ENCODE measurements at places on chromosomes 6 and 20.

- DNase-seq = no peak
These were observed 239.2 kb upstream of the FKBP1C start for GRCh38 chr6:62971976-62972658.

- DNase-seq = no peak
These were observed 44.6 kb upstream of the SH3BGRL2 start for GRCh38 chr6:79586548-79586947.

GRCh38 chr6:11231564-11232192 is 790 bp downstream of the NEDD9 start:
- DNase-seq = no peak

DNA sequence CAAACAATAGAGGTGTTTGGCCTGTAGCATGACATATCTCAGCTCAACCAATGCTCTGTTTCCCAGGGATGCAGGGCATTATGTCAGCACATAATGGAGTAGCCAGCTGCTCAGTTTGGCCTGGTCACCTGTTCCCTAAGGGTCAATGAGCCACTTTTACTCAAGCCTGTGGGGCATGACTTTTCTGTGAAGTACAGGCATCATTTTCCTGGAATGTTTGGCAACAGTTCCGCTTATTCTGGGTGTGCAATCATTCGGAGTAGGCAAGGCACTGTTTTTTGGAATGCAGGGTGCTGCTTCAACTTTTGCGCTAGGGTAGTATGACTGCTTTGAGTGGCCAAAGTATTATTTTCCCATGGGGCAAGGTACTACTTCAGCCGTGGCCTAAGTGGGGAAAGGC is 665.4 kb downstream of the EPHA7 start:
- DNase-seq = no peak

GRCh38 chr6:33217246-33217645 is 8.9 kb downstream of the RING1 start:
- no peak for DNase-seq

DNA sequence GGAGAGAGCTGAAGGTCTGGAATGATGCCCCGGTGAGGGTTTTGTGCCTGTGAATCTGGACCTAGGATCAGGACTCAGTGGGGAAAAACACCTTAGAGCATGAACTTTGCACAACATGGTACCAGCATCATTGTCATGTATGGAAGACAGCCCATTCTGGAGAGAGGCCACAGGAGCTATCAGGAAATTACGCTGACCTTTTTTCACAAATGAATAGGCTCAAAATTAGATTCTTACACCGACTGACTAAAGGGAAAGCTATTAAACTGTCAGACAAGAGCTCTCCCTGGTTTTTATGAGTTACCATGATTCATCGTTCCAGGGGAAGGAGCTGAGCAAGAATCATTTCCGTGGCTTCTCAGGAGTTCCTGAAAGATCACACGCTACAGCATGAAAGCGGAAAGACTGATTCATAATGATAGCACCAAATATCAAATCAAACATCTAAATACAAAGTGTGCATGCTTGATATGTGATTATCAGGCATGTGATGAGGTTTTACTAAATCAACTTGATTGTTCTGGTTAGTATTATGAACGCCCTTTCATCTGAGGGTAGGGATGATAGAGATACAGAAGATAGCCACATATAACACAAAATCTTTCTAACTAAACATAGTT is 224.9 kb upstream of the SMLR1 start:
- DNase-seq = no peak

GRCh38 chr20:50810842-50811241 is 16.0 kb downstream of the BCAS4 start:
- no peak for DNase-seq

- peak; percentile 50 for DNase-seq
These were observed 255.2 kb upstream of the SULF2 start for GRCh38 chr20:48040491-48040890.

- DNase-seq = no peak
These were observed 269.1 kb upstream of the ARID1B start for GRCh38 chr6:156508126-156508525.

GRCh38 chr6:142412241-142412640 is 110.4 kb downstream of the ADGRG6 start:
- peak; percentile 11 for DNase-seq

- DNase-seq = no peak
These were observed 13.8 kb upstream of the TIAM2 start for GRCh38 chr6:154981079-154981870.

DNA sequence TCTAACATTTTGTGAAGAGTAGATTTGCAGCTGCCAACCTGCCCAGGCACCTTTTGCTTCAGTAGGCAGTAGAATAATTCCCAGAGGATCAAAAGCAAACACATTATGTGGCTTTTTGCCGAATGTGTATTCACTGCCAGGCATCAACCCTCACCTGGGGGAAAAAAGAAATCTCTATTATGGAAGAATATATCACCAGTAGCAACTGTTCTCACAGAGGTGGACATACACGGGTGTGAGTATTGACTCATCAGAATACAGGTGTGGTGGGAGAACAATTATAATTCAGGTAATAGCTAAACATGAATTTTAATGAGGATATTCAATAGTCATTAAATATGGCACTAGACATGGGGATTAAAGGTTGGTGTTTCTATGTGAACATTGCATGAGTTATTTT is 910.7 kb downstream of the TFAP2A start:
- peak; percentile 97 for DNase-seq

- DNase-seq = no peak
These were observed 12.2 kb upstream of the ARMC2 start for GRCh38 chr6:108836061-108836460.

- DNase-seq = no peak
These were observed 6.2 kb downstream of the TCEA2 start for GRCh38 chr20:64069209-64069613.

- DNase-seq = no peak
These were observed 44.5 kb upstream of the STXBP5 start for GRCh38 chr6:147159536-147160374.

GRCh38 chr6:131782764-131783163 is 25.1 kb upstream of the ENPP1 start:
- no peak for DNase-seq

- DNase-seq = no peak
These were observed 229.9 kb downstream of the BCAS1 start for GRCh38 chr20:53840532-53840931.

DNA sequence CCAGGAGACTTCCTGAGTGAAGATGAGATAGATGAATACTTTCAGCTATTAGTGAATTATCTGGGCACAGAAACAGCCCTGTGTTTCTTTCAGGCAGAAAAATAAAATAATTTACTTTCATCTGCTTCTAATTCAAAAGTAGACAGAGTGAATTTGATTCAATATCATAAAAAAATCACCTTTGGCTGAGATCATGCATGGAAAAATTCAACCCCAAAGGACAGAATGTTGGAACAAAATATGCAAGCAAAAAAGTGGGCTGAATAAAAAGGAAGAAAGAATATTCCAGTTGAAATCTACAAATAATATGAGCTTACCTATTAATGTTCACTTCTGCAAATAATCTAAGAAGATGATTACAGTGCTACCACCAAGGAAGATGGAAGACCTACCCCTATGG is 546.9 kb downstream of the TFAP2B start:
- DNase-seq = no peak

- DNase-seq = no peak
These were observed 71.8 kb downstream of the ASCC3 start for GRCh38 chr6:100809346-100809745.

- DNase-seq = no peak
These were observed 60.7 kb downstream of the GRIK2 start for GRCh38 chr6:101454106-101454676.

DNA sequence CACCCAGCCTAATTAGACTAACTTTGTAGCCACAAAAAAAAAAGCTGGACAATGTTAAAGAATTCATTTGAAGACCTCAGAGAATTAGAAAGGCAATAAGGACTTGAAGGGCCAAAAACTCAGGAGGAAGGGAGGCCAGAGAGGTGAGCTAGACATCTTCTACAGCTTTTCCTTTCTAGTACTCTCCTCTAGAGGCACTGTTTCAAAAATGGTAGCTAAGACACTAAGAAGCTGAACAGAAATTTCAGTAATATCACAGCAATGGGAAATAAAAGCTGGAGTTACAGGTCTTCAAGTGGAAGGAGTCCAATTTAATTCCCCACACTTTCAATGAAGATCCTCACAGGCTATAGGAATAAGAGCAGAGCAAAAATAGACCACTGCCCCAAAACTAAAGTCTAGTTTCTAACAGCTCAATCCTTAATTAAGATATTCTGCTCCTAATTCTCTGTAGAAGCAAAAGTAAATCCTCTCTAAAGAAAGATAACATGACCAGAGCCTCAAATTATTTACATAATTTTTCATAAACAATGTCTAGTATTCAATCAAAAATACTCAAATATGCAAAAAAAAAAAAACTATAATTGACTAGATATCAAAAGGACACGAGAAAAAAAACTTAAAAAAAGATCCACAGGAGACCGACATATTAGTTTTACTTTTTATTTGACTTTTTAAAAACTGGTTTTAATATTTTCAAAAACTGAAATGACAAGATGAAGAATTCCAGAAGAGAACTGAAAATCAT is 63.7 kb downstream of the RNGTT start:
- DNase-seq = no peak

- DNase-seq = peak; percentile 7
These were observed 30.7 kb upstream of the MAP3K4 start for GRCh38 chr6:160960839-160961238.

GRCh38 chr20:48107560-48107959 is 322.3 kb upstream of the SULF2 start:
- no peak for DNase-seq

GRCh38 chr6:123896869-123897268 is 93.2 kb downstream of the NKAIN2 start:
- no peak for DNase-seq

DNA sequence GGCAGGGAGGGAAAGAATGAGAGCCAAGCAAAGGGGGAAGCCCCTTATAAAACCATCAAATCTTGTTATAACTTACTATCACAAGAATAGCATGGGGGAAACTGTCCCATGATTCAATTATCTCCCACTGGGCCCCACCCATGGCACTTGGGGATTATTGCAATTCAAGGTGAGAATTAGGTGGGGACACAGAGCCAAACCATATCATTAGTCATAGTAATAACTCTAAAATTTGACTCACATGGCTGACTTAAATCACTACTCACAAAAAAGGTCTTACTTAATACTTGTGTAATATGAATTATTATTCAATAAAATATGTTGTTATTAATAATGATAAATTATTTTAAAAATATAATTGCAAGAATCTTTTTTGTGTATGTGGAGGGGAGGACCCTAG is 178.1 kb upstream of the TCF21 start:
- DNase-seq = no peak
